ENCODE measurements at places on chromosomes 11 and 22.

GRCh38 chr11:44256673-44257291 lies 53.2 kb downstream of the ALX4 start:
- no peak for DNase-seq

DNA sequence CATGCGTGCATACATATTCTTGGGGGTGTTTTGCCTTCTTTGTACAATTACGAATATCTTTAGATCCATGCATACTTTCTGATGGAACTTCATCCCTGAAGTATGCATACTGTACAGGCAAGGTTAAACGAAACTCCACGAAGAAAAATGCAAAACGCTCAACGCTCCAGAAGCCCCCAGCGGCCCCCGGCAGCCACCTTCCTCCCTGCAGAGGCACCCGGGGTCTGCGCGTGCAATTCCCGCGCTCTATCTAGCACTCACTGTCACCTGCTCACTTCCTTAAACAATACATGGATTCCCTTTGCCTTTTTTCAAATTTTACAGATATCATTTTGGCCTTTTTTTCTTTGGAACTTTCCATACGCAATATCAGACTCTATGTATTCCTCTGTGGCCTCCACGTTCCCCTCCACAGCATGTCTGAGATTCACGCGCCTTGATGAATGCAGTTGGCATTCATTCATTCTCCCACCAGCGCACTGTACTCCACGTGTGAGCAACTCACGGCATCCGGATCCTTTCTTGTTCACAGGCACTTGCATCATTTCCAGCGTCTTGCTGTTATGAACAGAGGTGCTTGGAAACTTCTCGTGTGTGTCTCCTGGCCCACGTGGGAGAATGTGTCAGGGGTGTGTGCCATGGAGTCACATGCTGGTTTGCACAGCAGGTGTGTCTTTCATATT lies 214.3 kb downstream of the CTTN start:
- DNase-seq, result no peak

GRCh38 chr22:38699784-38700183 lies 959 bp downstream of the JOSD1 start:
- DNase-seq, result no peak

DNA sequence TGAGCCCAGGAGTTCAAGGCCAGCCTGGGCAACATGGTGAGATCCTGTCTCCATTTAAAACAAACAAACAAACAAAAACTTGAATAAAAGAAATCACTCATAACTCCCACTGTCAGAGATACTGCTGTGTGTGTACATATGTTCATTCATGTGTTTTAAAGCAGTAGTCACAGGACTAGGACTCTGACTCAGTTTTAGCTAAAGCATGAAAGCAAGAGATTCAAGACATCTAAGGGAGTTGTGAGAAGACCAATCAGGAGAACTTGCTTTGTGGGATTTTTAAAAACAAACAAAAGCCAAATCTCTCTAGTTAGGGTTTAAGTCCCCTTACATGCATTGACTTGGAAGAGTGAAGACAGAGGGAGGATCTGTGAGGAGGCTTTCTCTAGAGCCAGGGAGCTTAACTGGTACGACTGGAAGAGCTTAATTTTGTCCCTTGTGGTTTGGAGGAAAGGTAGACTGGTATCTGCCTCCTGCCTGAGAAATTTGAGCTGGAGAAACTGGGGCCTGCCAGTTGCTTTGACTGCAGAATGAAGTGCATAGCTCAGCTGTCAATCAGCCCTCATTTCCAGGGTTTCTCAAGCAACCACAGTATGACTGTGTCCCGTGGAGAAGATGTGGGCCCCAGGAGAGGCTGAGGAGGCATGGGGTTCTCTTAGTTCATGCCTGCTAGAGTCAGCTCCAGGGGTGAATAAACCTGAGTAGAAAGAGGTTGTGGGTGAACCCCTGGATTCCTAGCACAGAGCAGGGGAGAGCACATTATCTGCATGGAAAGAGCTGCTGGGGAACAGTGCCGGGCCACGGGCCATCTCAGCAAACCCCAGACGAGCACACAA lies 30.6 kb downstream of the EXPH5 start:
- no peak for DNase-seq

DNA sequence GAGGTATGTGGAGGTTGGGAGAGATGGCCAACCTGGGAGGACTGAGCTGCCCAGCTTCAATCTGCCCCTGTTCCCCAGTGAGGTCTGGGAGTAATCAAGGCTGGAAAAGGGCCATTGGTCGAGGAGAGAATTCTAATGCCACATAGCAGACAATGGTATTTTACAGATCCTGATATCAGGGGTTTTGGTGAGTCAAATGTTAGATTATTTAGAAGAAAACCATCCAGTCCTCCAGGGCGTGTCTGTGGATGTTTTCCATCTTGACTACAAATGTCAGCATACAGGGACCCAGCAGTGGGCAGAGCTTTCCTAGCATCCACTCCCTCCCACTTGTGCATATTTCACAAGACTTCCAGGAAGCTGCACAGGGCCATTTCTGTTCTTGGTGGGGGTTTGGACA lies 107.9 kb downstream of the SCN3B start:
- DNase-seq, result no peak

All from NCI-H345 (cell line).